ENCODE measurements at places on chromosomes 3 and 15.
A peak's percentile ranks its signal among the peaks of the same experiment; 100 is the strongest.

DNA sequence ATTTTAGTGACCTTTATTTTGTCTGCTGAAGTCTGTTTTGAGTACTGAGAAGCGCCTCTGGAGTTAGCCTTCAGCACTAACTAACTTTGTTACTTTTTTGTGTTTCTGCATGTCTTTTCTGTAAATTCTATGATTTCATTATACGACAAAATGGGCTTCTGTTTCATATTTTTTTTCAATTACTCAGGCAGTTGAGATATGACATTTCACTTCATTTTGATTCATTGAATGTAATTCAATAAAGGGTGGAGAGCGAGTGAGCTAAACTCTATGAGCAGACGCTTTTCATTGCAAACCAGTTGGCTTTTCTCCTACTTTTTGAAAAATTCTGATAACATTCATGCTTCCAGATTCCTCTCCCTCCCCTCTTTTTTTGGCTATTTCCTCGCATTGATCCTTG lies 84.4 kb upstream of the KCNH8 start:
- DNase-seq, result no peak

GRCh38 chr3:4138786-4139431 lies 164.3 kb upstream of the SETMAR start:
- DNase-seq, result no peak

DNA sequence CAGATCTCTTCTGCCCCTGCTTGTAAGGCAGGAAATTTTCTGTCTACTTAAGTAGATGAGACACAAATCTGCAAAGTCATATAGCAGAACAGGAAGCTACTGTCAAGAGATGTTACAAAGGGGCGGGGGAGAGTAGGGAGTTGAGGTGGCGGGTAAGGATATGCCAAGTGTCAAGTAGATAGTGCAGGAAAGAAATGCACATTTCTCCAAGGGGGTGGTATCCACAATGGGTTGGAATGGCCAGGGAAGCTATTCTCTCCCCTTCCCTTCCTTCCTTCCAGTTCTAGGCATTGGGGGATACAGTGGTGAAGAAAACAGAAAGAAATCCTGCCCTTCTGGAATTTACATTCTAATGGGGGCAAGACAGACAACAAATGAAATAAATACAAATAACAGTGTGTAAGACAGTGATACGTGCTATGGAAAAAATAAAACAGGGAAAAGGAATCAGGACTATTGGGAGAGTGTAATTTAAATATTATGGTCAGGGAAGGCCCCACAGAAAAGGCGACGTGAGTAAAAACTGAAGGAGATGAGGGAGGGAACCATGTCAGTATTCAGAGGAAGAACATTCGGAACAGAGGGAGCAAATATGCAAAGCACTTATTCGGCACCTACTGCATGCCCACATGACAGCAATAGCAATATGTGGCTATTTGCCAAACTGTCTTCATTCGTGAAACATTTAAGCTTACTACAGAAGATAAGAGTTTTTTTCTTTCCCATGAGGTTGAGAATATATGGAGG lies 42.8 kb upstream of the RNU6-1 start:
- no peak for DNase-seq

- no peak for DNase-seq
Measured at GRCh38 chr3:192986379-192986778, 68.7 kb upstream of the MB21D2 start.

- no peak for DNase-seq
Measured at GRCh38 chr3:153633407-153633806, 471.4 kb downstream of the RAP2B start.

GRCh38 chr3:161069511-161070251 lies 35.5 kb downstream of the B3GALNT1 start:
- DNase-seq, result no peak

DNA sequence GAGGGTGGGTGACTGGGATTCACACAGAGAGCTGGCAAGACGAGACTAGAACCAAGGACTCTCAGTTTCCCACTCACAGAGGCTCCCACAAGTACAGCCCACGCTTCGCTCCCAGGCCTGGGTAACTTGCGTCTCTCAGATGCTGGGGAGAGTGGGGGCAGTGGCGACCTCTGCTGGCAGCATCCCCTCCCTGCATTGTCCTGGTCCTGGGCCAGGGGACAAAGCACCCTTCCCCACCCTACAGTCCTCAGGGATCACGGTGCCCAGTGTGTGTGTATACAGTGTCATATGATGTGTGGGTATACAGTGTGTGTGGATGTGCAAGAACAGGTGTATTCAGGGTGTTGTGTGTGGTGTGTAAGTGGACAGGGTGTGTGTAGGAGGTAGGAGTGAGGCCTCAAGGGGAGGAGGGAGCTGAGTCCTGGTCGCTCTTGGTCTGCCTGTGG lies 12.8 kb downstream of the VILL start:
- no peak for DNase-seq

DNA sequence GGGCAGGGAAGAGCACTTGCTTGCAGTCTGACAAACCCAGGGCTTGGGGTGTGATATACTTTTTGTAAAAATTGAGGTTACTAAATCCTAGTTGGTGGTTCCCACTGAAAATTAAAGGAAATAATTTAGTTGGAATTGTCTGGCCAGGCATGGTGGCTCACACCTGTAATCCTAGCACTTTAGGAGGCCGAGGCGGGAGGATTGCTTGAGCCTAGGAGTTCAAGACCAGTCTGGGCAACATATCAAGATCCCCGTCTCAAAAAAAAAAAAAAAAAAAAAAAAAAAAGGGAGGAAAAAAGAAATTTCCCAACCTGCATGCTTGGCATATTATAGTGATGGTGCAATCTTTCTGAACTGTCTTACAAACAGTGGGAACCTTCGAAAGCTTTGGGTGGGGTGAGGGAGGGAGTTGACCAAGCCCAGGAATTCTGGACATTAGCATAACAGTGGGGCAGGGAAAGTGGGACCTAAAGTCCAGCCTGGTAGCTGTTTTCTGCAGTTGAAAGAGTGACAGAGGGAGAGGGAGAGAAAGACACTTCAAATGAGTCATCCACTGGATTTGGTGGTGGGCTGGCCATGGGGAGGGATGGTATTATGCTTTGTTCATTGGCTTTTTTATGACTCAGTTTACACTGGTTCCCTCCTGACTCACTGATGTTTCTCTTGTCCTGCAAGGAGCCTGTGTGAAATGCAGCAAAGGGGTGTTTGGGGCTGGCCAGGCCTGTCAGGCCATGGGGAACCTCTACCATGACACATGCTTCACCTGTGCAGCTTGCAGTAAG lies 41.1 kb downstream of the LIMD1 start:
- no peak for DNase-seq

GRCh38 chr3:78878011-78878410 lies 889.8 kb downstream of the ROBO1 start:
- no peak for DNase-seq

GRCh38 chr15:93025625-93025982 lies 63.4 kb downstream of the RGMA start:
- DNase-seq, result no peak

- no peak for DNase-seq
Measured at GRCh38 chr3:111610189-111610588, 15.0 kb upstream of the ZBED2 start.

DNA sequence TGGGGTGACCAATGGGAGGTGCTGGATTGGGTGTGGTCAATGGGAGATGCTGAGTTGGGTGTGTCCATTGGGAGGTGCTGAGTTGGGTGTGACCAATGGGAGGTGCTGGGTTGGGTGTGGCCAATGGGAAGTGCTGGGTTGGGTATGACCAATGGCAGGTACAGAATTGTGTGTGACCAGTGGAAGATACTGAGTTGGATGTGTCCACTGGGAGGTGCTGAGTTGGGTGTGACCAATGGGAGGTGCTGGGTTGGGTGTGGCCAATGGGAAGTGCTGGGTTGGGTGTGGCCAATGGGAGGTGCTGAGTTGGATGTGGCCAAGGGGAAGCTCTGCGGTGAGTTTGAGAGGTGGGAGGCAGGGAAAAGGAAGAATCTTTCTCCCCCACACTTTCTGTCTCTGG lies 250.0 kb upstream of the PROK2 start:
- no peak for DNase-seq

- DNase-seq, result peak; percentile 92
Measured at GRCh38 chr3:119841808-119842471, 60.0 kb downstream of the NR1I2 start.

DNA sequence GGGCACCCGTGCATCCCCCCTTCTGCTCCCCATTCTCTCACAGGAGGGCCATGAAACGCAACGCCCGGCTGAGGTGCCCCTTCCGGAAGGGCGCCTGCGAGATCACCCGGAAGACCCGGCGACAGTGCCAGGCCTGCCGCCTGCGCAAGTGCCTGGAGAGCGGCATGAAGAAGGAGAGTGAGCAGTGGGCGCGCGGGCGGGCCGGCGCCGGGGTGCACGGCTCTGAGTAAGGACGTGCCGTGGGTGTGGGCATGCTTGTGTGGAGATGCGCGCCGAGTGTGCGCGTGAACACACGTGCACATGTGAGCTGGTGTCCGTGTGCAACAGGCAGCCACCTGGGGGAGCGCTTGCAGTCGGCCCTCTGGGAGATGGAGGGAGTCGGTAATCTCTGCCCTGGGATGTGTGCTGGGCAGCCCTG lies 28.1 kb downstream of the NR1I2 start:
- no peak for DNase-seq

DNA sequence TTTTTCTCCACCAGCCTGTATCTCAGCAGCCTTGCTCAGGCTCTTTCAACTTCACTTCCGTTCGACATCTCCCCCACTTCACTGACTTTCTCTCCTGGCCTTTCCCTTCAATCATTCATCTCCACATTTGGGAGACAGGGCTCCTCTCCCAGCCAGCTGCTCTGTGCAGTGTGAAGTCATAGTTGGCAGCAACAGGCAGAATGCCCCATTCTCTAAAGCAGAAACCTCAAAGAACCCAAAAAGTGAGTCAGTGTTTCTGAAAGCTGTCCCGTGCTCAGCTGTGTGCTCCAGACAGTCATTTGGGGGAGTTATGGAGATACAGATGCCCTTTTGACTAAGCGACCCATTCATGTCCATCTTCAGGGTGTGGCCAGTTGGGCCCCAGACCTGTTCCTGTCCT lies 54.3 kb downstream of the NTRK3 start:
- no peak for DNase-seq

- no peak for DNase-seq
Measured at GRCh38 chr3:42032693-42033349, 58.3 kb upstream of the TRAK1 start.
